ENCODE measurements at places on chromosomes 16 and 17.

GRCh38 chr16:69193855-69194254 is 6.9 kb downstream of the SNTB2 start:
- DNase-seq = peak; percentile 76

DNA sequence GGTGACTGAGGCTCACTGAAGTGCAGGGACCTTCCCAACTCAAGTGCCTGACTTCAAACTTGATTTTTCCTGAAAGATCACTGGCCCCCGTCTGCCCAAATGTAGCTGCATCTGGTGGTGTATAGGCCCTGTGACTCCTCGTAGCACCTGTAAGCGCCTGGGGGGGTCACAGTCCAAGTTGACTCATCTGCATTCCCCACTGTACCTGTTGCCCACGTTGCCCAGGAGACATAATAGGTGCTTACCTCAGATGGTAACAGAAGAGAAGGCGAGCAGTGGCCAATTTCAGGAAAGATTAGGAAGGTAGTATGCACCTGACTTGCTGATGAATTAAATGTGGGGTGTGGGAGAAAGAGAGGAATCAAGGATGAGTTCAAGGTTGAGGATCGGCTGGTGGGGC is 44.1 kb upstream of the EMP2 start:
- DNase-seq = no peak

- no peak for DNase-seq
Measured at GRCh38 chr16:83715217-83715920, 92.4 kb upstream of the HSBP1 start.

GRCh38 chr17:79125503-79125902 is 50.9 kb downstream of the ENGASE start:
- no peak for DNase-seq

- peak; percentile 31 for DNase-seq
Measured at GRCh38 chr16:86669937-86670749, 91.8 kb downstream of the FOXL1 start.

GRCh38 chr16:86831366-86831765 is 253.0 kb downstream of the FOXL1 start:
- no peak for DNase-seq

DNA sequence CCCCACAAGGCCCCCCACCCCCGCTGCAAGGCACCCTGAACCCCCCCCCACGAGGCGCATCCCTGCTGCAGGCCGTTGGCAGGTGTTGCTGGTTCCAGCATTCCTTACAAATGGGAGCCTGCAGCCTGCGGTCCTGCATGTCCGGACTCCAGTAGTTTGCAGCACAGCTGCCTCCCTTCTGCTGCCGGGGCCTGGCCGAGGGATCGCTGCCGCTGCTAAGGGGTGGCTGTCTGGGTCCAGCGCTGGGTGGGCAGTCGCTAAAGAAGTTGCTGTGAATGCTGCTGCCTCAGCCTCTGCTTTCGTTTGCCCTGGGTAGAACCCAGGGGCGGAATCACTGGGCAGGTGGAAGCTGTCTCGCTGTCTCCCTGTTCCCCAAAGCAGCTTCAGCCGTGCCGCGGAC is 11.8 kb downstream of the UTS2R start:
- DNase-seq = no peak

DNA sequence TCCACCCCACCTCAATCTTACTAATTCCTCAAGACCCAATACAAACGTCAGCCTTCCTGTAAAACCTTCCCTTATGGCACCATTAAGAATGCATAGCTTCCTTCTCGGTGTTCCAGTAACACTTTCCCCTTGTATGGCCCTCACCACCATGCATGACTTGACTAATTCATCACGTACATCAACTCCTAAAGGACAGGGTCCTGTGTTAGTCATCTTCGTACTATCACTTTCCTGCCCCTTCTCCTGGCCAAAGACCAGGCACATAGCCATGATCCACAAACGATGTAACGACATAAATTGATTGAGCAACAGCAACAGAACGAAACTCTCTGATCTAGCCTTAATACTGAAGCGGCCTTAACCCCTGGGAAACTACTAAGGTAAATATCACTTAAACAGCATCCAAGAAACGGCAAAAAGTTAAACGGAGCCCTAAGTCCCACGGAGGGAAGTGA is 612 bp downstream of the PSMD12 start:
- peak; percentile 79 for DNase-seq

- peak; percentile 5 for DNase-seq
Measured at GRCh38 chr16:47979164-47979520, 176.7 kb downstream of the ABCC12 start.

- DNase-seq = no peak
Measured at GRCh38 chr16:16122264-16122663, 101.0 kb downstream of the ABCC6 start.

DNA sequence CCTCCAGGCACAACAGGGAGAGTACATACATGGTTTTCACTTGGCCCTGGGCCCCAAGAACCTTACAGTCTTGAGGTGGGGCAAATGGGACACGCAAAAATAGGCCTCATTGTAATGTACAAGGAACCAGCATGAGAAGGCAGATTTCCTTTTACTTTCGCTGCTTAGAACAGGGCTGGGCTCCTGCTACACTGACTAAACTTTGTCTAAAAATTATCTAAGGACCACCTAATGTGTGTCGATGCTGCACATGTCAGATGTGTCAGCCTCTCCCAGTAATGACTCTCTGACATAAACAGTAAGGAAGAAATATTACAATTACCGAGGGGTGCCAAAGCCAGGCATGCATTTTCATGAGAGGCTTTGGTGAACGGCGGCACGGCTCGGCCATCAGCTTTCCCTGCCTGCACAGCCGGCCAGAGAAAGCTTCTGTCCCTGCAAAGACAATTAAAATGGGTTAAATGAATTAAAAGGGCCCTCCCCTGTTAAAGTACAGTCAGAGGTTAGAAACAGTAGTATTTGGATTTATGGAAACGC is 224.2 kb upstream of the IRX3 start:
- no peak for DNase-seq

GRCh38 chr16:74771656-74772315 is 2.8 kb downstream of the FA2H start:
- no peak for DNase-seq

- DNase-seq = no peak
Measured at GRCh38 chr17:34758316-34758715, 178.9 kb downstream of the TMEM132E start.

DNA sequence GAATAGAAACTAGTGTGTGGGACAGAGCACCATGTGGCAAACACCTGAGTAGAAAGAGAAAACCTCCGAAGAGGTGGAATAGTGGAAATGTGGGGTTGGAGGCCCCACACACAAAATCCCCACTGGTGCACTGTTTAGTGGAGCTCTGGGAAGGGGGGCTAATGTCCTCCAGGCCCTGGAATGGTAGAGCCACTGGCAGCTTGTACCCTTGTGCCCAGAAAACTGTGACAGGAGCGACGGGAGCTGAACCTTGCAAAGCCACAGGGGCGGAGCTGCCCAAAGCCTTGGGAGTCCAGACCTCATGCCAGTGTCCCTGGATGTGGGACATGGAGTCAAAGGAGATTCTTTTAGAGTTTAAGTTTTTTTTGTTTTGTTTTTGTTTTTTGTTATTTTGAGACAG is 50.6 kb downstream of the RNF112 start:
- no peak for DNase-seq

DNA sequence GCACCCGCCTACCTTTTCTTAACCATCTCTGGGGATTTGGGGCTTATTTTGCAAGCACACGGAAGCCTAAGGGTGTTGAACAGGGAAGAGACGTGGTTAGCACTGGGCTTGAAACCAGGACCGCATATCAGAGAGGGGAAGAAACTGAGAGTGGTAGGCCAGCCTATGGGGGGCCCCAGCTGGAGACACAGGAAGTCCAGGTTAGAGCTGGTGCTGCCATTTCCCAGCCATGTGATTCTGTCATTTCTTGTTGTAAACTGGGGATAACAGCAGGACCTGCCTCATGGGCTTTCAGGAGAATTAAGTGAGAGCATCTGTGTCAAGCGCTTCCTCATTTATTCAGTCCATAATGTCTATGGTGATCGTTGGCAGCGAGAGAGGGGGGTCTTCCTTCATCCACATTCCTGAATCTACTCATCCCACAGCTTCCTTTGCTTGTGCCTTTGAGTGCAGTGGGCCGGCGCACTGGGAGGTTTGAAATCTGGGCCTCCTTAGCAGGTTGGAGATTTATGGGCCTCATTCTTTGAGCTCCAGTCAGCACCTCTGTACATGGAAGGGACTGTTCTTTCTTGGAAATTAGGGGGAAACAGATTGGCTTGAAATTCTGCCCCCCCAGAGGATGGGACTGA is 20.1 kb downstream of the NKD1 start:
- DNase-seq = no peak

- peak; percentile 54 for DNase-seq
Measured at GRCh38 chr17:5592382-5592781, 8.1 kb upstream of the NLRP1 start.

- DNase-seq = peak; percentile 62
Measured at GRCh38 chr17:34241062-34241461, 14.0 kb upstream of the CCL2 start.

DNA sequence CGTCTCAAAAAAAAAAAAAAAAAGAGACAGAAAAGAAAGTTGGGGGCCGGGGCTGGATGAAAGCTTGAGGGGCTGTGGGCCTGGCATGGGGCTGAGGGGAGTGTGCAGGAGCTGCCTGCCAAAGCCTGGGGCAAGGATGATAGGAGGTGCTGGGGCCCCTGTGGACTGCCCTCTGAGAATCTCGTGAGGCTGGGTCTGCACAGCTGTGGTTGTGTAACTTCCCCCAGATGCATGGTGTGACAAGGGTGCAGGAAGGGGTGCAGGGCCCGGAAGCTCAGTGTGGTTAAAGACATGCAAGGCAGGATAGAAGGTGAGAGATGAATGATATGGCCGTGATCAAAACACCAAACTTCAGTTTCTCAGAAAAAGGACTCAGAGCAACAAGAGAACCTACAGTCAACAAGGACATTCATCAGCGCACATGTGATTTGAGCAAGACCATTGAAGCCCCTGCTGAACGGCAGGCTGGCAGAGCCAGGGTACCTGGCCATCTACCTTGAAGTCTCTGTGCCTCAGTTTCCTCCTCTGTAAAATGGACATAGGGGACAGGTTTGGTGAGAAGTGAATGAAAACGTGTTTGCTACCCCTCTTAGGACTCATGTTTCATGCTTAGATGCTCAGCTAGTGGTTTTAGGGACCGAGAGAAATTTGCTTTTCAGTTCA is 9.6 kb downstream of the IL32 start:
- DNase-seq = no peak

- no peak for DNase-seq
Measured at GRCh38 chr16:71565812-71566700, 10.8 kb downstream of the TAT start.

DNA sequence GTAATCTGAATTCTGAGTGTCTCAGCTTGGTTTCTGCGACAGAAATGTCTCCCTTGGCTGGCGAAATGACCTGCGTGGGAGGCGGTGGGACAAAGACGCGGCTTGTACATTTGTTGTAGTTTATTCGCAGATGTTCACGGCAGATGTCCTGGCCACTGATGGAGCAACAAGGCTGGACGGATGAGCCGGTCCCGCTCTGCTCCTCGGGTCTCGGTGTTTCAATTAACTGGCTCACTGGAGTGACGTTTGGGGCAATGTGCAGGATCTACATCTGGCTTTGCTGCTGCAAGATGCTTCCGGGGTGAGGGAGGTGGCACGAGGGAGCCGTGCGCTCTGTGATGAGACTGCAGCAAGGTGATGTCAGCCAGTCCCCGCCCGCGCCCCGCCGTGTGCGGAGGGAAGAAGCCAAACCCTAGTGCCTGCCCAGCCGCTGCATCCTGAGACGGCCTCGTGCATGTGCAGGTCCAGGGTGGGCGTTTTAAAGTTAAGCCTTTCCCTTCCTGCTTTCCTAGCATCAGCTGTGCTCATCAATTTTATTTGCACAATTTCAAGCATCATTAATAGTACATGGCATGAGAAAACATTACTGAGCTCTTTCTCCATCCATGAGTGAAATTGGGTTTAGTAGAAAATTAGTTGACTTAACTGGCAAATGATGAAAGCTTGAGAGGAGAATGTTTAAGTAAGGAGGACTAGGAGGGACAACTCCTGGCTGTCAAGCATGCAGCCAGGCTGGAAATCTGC is 44.4 kb downstream of the MGAT5B start:
- no peak for DNase-seq

DNA sequence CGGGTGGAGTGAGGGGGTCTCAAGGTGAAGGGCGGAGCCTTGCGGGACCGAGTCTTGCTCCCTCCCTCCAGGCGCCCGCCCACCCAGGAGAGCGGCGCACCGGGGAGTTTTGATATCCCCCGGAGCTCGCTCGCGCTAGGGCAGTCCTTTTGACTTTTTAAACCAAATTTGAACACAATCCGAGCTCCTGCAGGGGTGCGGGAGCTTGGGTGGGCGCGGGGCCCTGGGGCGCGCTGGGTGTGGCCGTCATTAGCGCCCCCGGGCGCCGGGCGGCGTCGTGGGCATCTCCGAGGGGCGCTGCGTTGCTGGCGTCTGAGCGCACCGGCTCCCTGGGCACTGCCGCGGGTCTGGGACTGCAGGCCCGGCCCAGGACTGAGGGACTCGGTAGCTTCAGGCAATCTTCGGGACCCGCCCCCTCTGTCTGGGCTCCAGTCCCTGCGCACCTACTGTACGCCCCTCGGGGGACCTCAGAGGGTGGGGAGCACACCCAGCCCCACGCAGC is 10.9 kb downstream of the MAF start:
- DNase-seq = no peak

- no peak for DNase-seq
Measured at GRCh38 chr17:78558989-78559388, 18.2 kb downstream of the DNAH17 start.

GRCh38 chr17:49783071-49783715 is 5.3 kb upstream of the KAT7 start:
- DNase-seq = no peak

DNA sequence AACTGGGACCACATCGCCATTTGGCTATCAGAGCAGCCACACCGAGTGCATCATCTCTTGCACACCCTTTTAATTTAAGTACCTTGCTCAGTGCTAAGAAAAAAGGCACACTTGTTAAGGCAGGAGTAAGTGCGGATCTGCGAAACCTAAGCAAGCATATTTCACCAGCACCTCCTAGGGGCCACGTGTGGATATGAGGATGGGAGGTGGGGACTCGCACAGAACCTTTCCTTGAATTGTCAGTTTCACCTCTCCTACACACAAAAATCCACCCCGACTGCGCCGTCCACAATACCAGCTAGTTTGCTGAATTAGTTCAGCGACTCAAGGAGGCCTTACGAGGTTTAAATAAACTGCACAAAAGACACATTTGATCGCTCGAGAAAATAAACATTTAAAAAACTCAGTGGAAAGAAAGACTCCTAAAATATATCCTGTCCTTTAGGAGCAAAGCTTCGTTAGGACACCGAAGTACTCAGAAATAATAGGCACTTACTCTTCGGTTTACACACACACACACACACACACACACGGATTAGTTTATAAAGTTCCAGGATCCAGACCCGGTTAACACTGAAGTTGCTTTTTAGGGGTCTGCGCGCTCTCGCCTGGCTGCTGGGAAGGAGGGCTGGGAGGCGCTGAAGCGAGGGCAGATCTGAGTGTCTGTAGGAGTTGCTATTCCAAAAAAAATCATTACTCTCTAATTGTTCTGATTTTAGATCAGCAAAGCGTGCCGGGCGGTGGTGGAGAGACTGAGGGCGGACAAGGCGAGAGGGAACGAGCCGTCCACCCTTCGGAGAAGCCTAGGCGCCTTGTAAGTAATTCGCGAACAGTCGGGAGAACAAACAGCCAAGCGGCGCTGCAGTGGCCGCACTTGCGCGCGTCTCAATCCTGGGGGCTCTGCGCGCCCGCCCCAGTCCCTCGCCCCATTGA is 1.0 kb upstream of the KCNJ2 start:
- DNase-seq = peak; percentile 44
